ENCODE measurements at places on chromosomes 3 and 15.

GRCh38 chr15:50055332-50055731 lies 63.7 kb downstream of the ATP8B4 start:
- DNase-seq, result peak; percentile 27

DNA sequence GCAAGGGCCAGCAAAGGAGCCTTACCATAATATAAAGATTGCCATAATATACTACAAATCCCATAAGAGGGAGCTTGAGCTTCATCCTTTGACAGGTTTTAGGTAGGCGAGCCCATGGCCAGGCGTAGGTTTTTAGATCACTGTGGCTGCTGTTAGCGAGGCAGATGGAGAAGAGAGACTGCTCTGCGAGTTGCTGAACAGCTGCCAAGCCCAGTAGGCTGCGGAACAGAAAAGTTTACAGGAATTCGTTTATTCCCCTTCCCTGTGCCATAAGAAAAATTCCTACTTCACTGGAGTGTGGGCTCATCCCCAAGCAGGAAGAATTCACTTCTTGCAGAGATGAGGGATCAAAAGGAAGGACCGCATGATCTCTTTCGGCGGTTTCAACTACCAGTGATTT lies 30.5 kb downstream of the TMED3 start:
- DNase-seq, result no peak

DNA sequence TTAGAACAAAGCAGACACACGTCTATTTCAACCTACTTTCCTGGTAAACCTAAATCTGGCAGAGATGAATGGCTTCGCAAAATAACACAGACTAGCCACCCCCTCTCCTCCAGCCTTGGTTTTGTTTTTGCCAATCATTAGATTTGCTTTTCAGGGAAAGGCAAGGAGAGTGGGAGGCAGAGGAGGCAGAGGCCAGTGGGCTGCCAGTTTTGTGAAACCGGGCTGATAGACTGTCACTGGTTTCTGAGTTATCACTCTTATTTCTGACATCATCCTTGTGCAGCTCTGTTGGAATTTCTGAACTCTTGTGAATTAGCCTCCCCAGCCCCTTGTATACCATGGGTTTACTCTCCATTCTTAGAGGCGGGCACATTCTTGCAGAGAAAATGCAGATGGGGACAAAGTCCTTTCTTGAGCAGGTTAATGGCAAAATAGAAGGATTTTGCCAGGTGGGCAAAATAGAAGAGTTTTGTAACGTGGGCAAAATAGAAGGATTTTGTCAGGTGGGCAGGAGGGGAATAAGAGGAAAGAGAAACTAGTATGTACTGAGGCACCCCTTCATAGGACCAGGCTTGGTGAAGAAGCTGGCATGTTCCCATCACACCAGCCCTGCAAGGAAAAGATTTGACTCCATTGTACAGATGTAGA lies 3.2 kb upstream of the FEM1B start:
- DNase-seq, result no peak

GRCh38 chr15:67125589-67126502 lies 60.4 kb downstream of the SMAD3 start:
- peak; percentile 81 for DNase-seq

DNA sequence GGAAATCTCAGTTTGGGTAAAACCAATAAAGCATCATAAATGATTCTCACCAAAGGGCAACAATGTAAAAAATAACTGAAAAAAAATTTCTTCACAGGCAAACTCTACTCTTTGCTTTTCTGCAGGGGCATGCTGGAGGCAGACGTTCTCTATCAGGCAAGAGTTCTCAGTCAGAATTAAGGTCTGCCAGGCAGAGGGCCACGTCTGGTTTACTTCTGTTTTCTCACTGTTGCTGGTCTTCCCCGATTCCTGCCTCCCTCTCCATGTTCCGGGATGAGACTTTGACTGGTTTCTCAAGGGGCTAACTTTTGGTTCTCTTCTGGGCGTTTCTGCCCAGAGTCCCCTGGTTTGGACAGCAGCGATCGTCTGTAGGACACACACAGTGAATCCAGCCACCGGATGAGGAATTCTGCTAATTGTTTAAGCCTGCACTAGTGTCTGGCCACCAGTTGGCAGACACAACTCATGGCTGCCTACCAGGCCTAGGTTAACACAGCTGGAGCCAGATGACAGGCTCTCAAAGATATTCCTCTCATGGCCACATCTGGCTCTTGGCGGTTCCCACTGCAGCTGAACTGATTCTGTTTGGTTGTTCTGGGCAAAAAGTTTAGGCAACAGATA lies 273.1 kb downstream of the FOXP1 start:
- peak; percentile 77 for DNase-seq

All from heart left ventricle (tissue), 16 donors.